Activated T-cell treated with anti-CD3 and anti-CD28 coated beads, Interleukin-2, amount 50 U/mL, for 4 hours (primary cell): ENCODE measurements at places on chromosomes 3 and 15.

- DNase-seq: no peak
These were observed 44.4 kb downstream of the ANXA2 start for GRCh38 chr15:60353245-60353920.

- DNase-seq: no peak
These were observed 8.4 kb upstream of the HRH1 start for GRCh38 chr3:11145888-11146287.

- no peak for DNase-seq
These were observed 82.8 kb downstream of the SEC22A start for GRCh38 chr3:123284399-123285010.

DNA sequence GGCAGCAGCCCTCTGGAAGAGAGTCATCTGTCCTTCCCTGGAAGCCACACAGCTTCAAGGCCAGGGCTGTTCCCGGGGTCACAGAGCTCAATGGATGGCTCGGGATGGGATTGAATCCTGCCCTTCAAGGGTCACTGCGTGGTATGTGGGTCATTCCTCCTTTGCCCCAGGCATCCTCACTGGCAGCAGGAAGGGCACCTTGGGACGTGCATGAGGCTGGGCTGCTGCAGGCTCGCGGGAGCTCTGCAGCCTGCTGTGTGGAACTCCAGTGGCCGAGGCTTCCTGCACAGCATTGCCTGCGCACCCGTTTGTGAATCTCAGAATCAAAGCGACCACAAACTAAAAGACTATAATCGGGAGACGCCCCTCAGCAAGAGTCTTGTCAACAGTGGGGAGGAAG lies 60.7 kb downstream of the PCSK6 start:
- DNase-seq: no peak

- no peak for DNase-seq
These were observed 38.8 kb downstream of the IMPG2 start for GRCh38 chr3:101281521-101282030.

DNA sequence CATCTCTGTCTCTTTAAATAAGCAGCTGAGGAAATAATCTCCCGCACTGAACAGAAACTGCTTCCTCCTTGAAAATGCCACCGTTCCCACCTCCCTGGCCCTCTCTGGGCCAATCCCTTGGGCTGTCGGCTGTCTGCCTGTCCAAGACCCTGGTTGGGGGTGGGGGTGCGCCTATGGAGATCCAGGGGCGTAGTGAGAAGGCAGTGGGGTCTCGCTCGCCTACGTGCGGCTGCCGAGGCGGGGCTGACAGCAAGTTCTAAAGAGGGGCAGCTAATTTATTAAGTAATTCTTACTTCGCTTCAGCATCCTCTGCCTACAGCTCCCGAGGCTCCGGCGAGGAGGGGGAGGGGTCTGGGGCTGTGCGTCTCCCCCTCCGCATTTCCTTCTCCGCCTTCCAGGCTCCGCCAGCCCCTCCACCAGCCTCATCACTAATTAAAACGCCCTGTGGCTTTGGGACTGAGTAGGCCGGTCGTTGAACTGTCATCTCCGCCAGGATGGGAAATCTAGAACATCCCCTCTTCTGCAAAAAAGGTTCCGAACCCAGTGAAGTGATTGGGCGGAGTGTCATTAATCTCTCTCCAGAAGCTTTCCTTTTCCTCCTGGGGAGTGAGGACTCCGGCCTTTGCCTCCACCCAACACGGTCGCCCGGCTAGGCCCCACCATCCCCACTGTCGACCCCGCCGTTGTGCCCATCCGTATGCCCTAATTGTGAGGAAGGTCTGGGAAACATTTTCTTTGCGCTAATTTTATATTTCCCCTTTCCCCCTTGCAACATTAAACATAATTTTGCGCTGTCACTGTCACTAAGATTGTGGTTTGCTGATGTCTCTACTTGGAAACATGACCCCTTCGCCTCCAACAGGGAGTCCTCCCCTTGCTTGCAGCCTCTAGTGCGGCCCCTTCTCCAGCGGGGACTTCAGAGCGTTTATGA lies 16.9 kb downstream of the NR2F2 start:
- DNase-seq: no peak

GRCh38 chr3:126835472-126836219 lies 131.6 kb downstream of the CHCHD6 start:
- DNase-seq: no peak

DNA sequence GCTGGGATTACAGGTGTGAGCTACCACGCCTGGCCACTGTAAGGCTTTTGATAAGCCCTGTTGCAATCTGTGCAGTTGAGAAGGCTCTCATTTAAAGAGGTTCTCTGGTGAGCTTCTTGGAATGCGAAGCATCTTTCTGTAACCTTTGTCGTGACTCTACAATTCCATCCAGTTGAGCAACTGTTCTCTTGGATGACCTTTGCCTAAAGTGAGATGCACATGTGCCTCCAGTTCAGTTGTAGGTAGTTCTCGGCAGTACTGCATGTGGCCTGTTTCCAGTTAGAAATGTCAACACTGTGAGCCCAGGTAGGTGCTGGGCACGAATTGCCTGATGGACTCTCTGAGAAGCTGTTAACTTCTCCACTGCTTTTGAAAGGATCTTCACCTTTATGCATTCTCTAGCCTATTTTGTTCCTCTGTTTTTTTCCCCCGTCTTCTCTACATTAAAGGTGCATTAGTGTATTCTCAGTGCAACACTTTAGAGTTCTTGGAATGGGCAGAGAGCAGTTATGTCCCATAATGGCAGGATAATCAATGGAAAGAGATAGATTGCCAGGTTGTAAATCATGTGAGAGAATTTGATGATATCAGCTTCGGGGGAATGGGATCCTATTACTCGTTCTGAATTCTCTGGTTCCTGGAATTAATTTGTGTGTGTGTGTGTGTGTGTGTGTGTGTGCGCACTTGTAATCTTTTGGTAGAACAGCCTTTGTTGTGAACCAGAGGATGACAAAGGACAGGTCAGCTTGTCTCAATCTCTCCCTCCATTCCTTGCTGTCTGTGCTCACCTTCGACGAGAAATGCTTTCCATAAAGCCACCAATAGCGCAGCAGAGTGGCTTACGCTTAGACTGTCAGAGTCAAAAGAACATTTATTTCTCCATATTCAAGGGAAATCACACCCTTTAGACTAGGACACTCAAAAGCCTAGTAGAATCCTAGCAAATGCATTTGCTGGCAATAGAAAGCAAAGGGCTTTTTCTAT lies 51.1 kb downstream of the PTPRG start:
- no peak for DNase-seq

DNA sequence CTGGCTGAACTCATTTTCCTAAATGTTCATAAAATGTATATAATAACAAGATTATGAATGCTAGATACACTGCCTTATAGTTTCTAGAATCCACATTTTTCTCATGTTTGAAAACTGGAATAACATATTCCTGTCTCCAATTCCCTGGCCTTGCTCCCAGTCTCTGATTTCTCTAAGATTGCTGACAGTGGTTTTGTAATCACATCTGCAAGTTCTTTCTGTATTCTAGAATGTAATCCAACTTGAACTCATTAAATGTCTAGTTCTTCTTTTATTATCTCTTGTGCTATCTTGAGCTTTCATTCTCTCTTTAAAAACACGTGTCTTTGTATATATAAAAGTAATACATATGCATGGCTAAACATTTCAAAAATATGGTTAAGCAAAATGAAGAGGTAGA lies 215.2 kb upstream of the ADAMTS9 start:
- DNase-seq: no peak

DNA sequence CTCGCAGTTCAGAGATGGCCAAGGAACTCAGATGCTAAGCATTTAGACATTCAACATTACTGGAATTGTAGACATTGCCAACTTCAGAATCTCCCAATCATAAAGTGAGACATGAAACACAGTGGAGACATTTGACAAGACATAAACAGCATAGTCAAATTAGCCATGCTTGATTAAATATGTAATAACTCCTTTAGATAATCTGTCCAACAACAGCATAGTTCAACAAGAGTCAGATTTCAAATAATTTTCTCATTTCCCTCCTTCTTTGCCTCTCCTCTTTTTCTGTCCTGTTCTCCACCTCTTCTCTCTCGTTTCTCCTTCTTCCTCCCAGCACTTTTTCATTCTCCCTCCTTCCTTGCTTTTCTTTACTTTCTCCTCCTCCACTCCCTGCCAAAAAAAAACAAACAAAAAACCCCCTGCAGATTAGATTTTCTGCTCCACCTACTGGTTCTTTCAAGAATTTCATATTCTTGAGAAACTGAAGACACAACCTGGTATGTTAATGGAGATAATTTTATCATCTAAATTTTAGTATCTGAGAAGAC lies 20.2 kb downstream of the CPOX start:
- DNase-seq: no peak

GRCh38 chr15:80556694-80557367 lies 138.3 kb upstream of the ABHD17C start:
- no peak for DNase-seq

DNA sequence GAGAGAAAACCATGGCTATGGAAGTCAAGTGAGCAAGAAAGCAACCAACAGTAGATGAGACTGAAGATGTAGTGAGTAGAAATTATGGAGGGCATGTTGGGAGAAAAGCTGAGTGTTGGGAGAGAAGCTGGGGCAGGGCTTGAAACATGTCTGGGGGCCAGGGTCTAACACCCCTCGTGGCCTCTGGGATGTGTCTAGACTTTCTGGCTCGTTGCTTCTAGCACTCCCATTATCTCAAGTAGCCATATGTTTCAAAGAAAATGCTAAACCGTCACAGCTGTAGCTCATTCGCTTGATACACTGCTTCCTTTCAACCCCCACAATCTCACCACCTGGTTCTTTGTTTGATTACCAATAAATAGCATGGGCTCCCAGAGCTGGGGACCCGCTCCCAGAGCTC lies 83.8 kb upstream of the BCHE start:
- DNase-seq: no peak
